ENCODE measurements at places on chromosomes 16 and 17. TPM values are rescaled to one million over a fixed set of nuclear protein-coding genes. Genes with fewer than 3 reads are reported as not detected.

GRCh38 chr16:23362460-23363317 is 60.6 kb downstream of the SCNN1B start:
- H3K27me3 ChIP-seq, result no peaks in the 10 kb centered on the region
- no peak for DNase-seq
- peaks cover 4% of the 10 kb centered on the region for H3K4me1 ChIP-seq
- H3K27ac ChIP-seq, result no peak overlapping the region
- no peak overlapping the region for H3K4me3 ChIP-seq
- H3K36me3 ChIP-seq, result no peaks in the 10 kb centered on the region

- peaks cover 72% of the 10 kb centered on the region for H3K36me3 ChIP-seq
- H3K27me3 ChIP-seq, result no peaks in the 10 kb centered on the region
- peaks cover 15% of the 10 kb centered on the region for H3K4me1 ChIP-seq
These were observed 134.9 kb downstream of the MSI2 start for GRCh38 chr17:57391076-57391825.

GRCh38 chr16:24138024-24138423 is 118.1 kb upstream of the CACNG3 start:
- H3K36me3 ChIP-seq, result peaks cover 34% of the 10 kb centered on the region
- no peak overlapping the region for H3K4me3 ChIP-seq
- H3K27me3 ChIP-seq, result no peaks in the 10 kb centered on the region
- H3K27ac ChIP-seq, result no peak overlapping the region
- no peak for DNase-seq

DNA sequence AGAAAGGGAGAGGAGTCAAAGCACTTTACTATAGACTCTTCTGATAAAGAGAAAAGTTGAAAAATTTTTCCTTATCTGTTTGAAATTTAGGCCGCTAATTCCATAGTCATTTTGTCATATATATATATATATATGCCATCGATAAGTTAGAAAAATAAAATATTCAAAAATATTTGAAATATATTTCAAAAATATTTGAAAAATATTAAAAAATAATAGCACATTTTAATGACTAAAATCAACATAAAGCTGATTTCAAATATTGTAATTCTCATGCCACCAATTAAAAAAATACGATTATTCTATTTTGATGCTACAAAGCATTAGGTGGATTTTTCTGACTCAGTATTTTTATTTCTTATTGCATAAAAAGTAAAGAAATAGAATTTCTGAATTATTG is 87.1 kb downstream of the KIF2B start:
- H3K4me3 ChIP-seq, result no peak overlapping the region
- H3K36me3 ChIP-seq, result no peaks in the 10 kb centered on the region
- H3K27ac ChIP-seq, result no peak overlapping the region
- DNase-seq, result no peak
- H3K4me1 ChIP-seq, result no peaks in the 10 kb centered on the region

DNA sequence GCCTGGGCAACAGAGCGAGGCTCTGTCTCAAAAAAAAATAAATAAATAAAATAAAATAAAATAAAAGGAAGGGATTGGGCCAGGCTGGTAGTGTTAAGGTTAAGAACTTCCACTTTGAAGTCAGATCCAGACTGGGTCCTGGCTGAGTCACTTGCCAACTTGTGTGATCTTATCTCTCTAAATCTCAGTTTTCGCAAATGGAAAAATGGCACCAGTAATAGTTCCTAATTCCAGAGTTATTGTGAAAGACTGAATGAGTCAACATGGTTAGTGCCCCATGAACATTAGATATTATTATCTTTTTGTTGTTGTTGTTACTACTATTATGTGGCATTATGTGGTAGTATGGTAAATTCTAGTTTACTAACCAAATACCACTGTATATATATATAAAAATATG is 188.0 kb upstream of the AXIN2 start:
- no peaks in the 10 kb centered on the region for H3K27me3 ChIP-seq
- H3K36me3 ChIP-seq, result no peaks in the 10 kb centered on the region
- no peak overlapping the region for H3K4me3 ChIP-seq
- H3K4me1 ChIP-seq, result peaks cover 8% of the 10 kb centered on the region
- no peak for DNase-seq

- H3K4me3 ChIP-seq, result no peak overlapping the region
- H3K4me1 ChIP-seq, result peaks cover 9% of the 10 kb centered on the region
- peaks cover 15% of the 10 kb centered on the region for H3K36me3 ChIP-seq
- no peak overlapping the region for H3K27ac ChIP-seq
- DNase-seq, result no peak
- H3K27me3 ChIP-seq, result no peaks in the 10 kb centered on the region
These were observed 7.6 kb downstream of the PSME3IP1 start for GRCh38 chr16:57178196-57178595.

DNA sequence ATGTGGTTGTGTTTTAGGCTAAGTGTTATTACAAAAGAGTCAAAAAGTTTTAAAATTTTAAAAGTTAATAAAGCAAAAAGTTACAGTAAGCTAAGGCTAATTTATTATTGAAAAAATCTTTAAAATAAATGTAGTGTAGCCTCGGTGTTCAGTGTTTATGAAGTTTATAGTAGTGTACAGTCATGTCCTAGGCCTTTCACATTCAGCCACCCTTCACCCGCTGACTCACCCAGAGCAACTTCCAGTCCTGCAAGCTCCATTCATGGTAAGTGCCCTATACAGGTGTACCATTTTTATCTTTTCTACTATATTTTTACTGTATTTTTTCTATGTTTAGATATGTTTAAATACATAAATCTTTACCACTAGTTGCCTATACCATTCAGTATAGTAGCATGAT is 98.5 kb upstream of the RPRML start:
- H3K4me1 ChIP-seq, result peaks cover 11% of the 10 kb centered on the region
- no peak overlapping the region for H3K4me3 ChIP-seq
- H3K36me3 ChIP-seq, result peaks cover 17% of the 10 kb centered on the region
- H3K27ac ChIP-seq, result no peak overlapping the region

DNA sequence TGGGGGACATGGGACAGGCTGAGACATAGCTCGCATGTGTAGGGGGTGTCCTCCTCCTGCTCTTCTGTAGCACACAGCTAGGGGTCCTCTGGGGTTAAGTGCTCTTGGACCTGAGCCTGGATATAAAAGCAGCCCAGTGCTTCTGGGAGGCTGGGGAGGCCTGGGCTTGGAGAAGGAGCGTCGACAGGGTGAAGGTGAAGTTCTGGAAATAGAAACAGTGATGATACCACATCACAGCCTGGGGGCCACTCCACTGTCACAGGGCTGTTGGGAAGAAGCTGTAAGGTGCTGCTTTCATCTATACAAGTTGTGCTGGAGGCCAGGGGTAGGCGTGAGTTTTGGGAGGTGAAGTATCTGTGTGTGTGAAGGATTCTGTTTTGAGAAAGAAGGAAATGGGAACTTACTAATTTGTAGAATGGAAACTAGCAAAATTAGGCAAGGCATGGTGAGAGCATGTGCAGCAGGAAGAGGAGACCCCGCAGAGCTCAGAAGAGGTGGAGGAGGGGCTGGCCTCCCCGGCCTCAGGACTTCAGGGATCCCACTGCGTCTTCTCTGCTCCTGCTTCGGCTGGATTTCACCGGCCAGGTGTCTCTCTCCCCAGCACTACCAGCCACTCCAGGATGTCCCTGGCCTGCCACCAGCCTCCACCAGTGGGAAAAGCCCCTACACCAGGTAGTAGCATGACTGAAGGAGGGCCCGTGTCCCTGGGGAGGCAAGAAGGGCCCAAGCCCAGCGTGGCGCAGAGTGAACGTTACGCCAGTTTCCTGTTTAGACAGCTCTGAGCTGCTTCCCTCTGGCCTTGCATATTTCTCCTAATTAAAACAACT is 19.4 kb downstream of the PLCG2 start:
- peak overlapping the region; percentile 88 for H3K27ac ChIP-seq
- no peaks in the 10 kb centered on the region for H3K36me3 ChIP-seq
- peak; percentile 70 for DNase-seq
- H3K4me1 ChIP-seq, result peaks cover 29% of the 10 kb centered on the region
- peak overlapping the region; percentile 63 for H3K4me3 ChIP-seq

DNA sequence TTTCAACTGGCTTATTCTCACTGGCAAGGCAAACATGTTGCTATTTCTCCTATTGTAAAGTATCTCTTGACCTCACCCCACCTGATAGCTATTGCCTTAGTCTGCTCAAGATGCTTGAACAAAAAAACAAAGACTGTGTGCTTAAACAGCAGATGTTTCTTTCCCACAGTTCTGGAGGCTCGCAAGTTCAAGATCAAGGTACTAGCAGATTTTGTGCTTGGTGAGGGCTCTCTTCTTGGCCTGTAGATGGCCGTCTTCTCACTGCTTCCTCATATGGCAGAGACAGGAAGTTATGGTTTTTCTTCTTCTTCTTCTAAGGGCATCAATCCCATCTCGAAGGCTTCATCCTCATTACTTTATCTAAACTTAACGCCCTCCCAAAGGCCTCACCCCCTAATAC is 109.7 kb upstream of the CLEC3A start:
- no peak overlapping the region for H3K27ac ChIP-seq
- DNase-seq, result no peak
- no peaks in the 10 kb centered on the region for H3K27me3 ChIP-seq
- H3K4me1 ChIP-seq, result no peaks in the 10 kb centered on the region
- H3K4me3 ChIP-seq, result no peak overlapping the region
- no peaks in the 10 kb centered on the region for H3K36me3 ChIP-seq

DNA sequence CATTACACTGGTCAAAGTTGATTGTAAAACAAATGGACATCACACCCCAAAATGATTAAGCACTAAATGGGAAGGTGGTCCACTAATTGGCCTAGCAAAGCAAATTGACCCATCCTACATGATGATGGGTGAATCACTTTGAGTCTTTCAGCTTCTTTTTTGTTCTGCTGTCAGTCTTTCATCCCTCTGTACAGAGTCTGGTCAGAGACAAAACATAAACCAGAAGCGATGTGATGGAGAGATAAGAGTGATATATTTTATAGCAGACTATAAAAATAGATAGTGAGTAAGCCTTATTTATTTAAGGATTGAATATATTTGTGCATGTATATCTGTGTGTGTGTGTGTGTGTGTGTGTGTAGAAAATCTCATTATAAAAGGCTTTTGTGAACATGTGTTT is 618.4 kb upstream of the SOX9 start:
- no peak for DNase-seq
- no peaks in the 10 kb centered on the region for H3K27me3 ChIP-seq
- H3K27ac ChIP-seq, result no peak overlapping the region
- H3K4me1 ChIP-seq, result no peaks in the 10 kb centered on the region
- H3K36me3 ChIP-seq, result no peaks in the 10 kb centered on the region

DNASE1 gene
- 11.0 TPM for total RNA-seq

CREBBP gene
- total RNA-seq, result 42.3 TPM

KRTAP4-6 gene
- total RNA-seq, result not detected

HOXB7 gene
- 0.36 TPM for total RNA-seq

FOXC2 gene
- not detected for total RNA-seq

All from activated CD4-positive, alpha-beta T cell treated with anti-CD3 and anti-CD28 coated beads, Interleukin-2, amount 10 ng/mL, durations not matched to agents 24 days and 14 days (primary cell).